Upper lobe of left lung (tissue), 6 donors: ENCODE measurements at places on chromosomes 12 and 14.

GRCh38 chr12:86634456-86635410 is 378.5 kb upstream of the MGAT4C start:
- no peak for DNase-seq

DNA sequence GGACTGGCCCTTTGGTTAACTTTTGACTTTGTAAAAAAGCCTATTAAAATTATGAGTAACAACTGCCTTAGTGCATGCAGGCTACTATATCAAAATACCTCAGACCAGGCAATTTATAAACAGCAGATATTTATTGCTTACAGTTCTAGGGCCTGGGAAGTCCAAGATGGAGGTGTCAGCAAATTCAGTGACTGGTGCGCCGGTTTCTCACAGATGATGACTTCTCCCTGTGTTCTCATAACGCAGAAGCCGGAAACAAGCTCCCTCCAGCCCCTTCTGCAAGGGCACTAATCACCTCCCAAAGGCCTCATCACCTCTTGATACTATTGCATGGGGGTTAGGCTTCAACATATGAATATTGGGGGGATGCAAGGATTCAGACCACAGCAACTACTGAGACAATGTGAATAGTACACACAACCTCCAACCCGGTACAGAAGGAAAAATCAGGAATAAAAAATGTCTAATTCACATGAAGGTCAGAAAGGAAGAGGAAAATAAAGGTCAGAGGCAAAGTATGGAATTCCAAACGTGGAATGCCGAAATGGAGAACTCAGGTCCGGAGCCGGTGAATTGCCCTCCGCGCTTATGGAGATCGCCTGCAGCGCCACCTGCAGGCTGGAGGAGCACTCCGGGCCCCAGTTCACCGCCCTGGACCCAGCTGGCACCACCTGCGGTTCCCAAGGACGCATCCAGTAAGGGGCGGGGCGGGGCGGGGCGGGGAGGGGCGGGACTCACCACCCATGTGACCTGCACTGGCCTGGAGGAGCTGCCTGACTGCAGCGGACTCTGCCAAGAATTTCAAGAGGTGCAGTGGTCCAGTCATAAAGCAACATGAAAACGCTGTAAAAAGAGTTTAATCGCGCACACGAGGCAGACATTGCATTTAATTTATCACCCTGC is 203.4 kb downstream of the KIF26A start:
- DNase-seq, result peak; percentile 80

DNA sequence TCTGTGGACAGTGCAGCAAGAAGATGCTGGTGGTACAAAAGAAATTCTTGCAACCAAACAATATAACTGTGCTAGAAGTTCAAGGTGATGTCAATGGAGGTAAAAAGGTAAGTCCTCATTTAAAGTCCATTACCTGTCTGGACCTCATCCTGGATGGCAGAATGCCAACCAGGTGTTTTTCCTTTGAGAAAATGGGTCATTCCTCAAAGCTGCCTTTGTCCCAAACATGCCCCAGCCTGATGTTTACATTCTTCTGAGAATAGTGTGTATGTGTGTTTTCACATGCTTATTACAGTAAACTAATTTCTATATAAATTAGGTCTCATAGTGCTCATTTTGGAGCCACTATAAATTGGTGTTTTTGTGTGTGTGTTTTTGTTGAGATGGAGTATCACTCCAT is 24.9 kb downstream of the ACTR6 start:
- DNase-seq, result no peak

DNA sequence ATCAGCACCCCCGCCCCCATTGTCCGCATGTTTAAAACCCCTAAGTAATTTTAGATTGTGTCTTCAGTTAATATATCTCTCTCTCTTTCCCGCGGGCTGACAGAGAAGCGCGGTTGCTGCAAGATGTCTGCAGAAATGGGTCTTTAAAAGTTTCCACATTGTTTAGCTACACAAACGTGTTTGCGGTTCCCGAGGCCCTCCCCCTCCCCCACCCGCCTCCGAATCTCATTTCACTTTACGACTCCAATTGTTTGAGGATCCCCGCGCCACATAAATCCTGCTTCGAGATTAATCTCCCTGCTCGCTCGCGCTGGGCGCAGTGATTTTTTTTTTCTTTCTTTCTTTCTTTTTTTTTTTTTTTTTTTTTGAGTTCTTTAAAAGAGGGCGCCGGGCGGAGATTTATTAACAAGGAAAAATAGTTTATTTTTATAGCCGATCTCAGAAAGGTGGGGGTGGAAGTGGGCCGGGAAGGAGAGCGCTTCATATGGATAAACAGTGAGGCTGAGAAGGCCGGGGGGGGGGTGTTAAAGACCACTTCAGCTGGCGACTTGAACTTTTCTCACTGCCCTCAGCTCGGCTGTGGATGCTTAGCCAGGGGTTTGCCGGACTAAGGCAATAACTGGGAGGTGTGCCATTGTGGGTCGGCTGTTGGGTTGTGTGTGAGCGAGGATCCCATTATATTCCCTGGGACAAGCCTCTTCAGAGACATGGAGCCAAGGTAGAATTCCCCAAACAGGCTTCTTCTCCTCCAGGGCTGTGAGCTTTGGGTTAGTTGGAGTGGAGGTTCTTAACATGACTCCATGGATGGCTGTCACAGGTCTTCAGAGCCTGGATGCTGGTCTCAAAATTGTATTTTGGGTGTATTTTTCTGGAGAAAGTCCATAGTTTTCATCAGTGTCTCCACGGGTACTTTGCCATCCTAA is 39.7 kb upstream of the TBX5 start:
- no peak for DNase-seq

DNA sequence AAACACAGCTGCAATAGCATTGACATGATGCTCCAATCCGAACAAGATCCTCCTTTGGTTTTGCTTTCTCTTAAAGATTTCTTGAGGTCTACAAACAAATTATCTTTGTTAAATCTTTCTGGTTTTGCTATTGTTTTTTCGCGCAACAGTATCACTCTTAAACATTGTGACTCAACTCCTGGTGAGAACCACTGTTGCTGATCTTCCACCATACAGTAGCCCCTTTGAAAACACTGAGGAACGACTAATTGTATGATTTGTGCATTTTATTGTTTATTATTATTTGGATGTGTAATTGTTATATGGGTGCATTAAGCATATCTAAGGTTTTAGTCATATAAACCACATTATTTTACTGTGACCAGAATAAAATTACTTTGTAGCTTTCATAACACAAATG is 282.8 kb downstream of the EGLN3 start:
- DNase-seq, result no peak

DNA sequence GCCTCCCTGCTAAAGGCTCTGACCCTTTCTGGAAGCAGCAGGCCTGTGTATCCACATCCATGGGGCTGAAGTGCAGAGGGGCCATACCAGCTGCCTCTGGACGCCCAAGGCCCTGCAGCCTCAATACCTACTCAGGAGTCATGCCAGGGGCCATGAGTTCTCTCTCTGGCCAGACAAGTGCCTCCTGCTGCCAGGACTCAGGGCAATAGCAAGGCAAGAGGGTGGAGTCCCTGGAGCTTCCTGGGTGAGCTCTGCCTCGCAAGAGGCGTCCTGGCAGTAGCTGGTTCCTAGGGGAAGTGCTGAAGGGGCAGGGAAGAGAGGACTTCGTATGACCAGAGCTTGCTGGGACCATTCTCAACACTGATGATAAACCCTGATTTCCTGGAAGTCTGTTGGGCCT is 10.9 kb upstream of the ENDOU start:
- DNase-seq, result peak; percentile 65

GRCh38 chr12:47881826-47882427 is 22.9 kb downstream of the VDR start:
- DNase-seq, result peak; percentile 68
